Stimulated activated CD4-positive, alpha-beta T cell treated with anti-CD3 and anti-CD28 coated beads, TNF-alpha, amount 100 ng/mL, for 24 hours (primary cell): ENCODE measurements at places on chromosomes 12 and 14.

- DNase-seq = no peak
These were observed 18.7 kb upstream of the DGLUCY start for GRCh38 chr14:91095178-91095577.

- no peak for DNase-seq
These were observed 171.8 kb upstream of the PWP1 start for GRCh38 chr12:107513636-107514400.

DNA sequence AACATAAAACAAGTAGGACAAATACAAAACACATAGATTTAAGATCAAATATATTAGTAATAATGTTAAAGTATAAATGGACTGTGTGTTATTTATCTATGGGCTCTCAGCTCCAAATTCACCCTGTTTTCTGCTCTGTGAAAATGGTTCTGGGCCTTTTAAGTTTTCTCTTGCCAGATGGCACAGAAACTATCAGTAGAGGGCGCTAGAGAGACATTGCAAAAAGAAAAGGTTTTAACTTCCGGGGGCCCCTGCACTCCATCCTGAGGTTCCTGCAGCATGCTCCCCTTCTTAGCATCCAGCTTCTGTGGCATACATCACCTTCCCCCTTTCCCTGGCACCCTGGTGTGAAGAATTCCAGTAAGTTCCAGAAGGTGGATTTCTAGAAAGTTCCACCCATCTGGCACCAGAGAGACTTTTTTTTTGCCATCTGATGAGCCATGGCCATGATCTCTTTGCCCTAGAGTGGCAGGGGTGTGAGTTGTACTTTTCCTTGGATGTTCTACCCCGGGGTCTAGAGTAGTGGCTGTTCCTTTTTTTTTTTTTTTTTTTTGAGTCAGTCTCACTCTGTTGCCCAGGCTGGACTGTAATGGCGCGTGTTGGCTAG, 29.3 kb downstream of the ZCRB1 start:
- no peak for DNase-seq

GRCh38 chr14:98858561-98858960, 413.4 kb downstream of the BCL11B start:
- no peak for DNase-seq

DNA sequence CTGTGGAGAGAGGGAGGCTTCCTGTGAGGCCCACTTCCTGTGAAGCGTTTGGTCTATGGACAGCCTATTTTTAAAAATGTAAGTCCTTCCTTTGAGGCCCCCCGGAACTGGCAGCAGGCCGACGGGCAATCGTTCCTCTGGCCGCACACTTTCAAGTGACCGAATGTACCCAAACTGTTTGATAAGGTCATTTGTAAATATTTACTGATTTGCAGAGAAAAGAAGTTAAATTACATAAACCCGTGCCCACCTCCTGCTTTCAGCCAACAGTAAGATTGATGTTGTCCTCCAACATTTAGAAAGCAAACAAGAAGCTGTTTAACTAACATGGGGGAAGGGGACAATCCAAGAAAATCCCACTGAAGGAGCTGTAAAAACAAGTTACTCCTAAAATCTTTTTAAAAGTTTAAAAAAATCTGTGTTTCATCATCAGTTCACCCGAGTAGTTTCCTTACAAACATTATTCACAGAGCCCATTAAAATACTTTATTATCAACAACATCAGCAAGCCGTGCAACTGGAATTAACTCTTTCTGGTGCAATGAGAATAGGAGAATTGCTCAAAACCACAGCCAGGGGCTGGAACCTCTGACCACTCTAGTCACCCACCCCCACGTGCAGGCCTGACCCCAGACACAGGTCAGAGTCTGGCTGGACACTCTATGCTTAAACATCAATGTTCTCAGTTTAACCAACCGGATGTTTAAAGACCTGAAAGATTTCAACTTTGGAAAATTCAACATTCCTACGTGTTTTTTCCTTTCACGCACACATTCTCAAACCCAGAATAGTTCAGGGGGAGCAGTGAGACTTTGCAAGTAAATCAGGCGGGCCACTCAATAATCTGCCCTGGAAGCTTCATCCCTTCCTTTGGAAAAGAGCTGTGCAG, 65.3 kb downstream of the FOXN3 start:
- no peak for DNase-seq

GRCh38 chr12:24947541-24948419, 1.1 kb downstream of the BCAT1 start:
- DNase-seq = no peak

DNA sequence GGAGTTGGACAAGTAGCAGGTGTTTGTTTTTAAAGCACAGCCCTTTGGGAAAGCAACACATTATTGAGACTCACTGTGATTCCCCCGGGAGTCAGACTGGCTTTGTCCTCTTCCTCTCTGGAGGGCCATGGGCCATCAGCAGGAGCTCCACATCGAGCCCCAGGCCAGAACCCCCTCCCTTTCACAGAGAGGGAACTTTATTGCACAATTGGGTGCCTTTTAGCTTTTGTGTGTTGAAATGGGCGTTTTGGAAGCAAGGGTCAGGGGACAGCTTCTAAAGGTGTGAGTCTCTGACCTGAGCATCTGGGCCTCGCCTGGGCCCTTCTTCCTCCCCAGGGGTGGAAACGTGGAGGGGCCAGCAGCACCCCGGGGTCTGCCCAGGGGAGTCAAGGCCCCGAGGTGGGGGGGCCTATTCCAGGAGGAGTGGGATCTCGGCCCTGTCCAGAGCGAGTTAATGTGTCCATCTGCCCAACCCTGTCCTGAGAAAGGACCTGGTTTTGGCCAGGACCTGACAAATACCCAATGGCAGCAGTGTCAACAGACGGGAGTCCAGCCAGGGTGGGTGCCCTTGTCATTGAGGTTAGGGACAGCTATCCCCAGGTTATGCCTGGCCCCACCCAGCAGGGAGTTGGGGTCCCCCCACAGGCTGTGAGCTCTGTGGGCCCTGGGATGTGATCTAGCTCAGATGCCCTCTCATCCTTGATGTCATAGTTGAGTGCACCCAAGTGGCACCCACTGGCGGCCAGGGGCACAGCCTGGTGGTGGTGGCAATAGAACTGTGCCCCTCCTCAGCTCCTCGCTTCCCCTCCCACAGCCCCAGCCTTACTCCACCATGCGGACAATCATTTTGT, 37.1 kb downstream of the SLC8B1 start:
- DNase-seq = no peak

DNA sequence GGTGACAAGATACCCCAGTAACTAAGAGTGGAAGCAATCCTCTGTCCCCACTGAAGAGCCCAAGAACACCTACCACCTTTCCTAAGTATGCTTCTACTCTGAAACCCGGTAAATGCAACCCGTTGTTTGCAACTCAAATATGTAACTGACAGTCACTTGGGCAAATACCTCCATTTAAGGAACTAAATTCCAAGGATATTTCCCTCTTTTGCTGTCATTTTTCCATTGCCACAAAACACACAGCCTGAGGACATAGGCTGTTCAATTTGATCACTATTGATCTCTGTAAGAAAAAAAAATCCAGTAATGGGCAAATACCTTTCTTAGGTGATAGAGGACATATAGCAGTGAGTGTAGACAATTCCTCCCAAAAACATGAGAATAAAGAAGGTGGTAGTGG, 6.6 kb upstream of the PHLDA1 start:
- no peak for DNase-seq

- DNase-seq = no peak
These were observed 30.1 kb upstream of the CAND1 start for GRCh38 chr12:67239061-67239460.

- no peak for DNase-seq
These were observed 12.6 kb downstream of the RASSF8 start for GRCh38 chr12:25970916-25971653.

- DNase-seq = no peak
These were observed 3.8 kb upstream of the PLEKHG6 start for GRCh38 chr12:6306599-6307220.

- no peak for DNase-seq
These were observed 37.2 kb upstream of the BDKRB2 start for GRCh38 chr14:96167224-96168148.

DNA sequence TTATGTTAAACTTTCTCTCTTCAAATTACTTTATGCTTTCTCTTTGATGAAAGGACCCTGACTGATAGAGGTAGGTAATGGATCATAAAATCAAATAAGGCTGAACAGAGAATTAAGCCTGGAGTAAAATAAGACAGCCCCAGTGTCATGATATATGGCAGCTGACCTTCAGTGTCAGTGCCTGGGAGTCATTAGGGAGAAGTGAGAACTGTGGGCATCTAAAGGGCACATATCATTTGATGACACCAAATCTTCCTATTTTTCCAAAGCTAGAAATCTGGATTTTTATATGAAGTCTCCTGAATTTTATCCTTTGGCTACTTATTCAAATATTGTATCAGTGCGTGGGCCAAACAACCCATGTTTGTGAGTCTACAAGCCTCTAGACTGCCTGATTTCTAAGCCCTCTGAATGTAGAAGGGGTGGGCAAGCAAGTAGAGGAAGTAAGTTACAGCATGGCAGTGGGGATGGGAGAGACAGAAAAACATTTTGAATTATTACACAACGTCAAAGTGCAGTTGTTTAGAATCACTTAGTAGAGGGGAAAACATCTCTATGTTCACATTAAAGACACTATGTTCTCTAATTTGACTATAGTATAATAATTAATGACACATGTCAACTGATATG, 10.0 kb downstream of the SLC39A9 start:
- DNase-seq = no peak

- DNase-seq = no peak
These were observed 372.9 kb downstream of the RMST start for GRCh38 chr12:97835541-97835940.

- no peak for DNase-seq
These were observed 8.0 kb upstream of the GNPTAB start for GRCh38 chr12:101838628-101839323.

- no peak for DNase-seq
These were observed 944 bp downstream of the CCND2 start for GRCh38 chr12:4274396-4275015.

DNA sequence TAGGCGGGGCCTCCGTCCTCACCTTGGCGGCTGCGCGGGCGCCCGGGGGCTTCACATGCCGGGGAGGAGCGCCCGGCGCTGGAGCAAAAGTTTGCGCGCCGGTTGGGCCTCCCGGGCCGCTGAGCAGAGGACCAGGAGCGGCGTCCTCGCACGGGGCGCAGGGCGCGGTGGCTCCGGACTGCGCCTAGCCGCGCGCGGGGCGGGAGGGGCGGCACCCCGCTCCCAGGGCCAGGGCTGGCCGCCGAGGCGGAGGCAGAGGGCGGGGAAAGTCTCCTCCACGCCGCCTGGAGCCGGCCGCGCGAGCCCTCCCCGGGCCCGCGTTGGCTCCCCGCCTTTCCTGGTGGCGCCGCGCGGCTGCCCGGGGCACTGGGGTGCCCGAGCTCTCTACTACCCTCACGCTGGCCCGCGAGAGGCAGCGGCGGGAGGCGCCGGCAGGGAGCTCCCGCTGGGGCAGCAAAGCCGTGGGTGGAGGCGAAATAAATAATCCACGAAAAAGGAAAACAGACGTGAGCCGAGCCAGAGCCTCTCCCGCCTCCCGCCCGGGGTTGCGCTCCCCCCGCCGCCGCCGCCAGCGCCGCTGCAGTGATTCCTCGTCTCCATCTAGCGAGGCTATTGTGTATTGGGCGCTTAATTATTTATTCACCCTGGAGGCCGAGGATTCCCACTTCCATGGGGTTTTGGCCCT, 400 bp upstream of the PRIMA1 start:
- no peak for DNase-seq
